ENCODE measurements at places on chromosomes 2 and 18.

GRCh38 chr2:8004250-8004681, 677.6 kb upstream of the ID2 start:
- DNase-seq, result no peak

GRCh38 chr2:188788621-188789020, 185.6 kb upstream of the COL3A1 start:
- DNase-seq, result no peak

DNA sequence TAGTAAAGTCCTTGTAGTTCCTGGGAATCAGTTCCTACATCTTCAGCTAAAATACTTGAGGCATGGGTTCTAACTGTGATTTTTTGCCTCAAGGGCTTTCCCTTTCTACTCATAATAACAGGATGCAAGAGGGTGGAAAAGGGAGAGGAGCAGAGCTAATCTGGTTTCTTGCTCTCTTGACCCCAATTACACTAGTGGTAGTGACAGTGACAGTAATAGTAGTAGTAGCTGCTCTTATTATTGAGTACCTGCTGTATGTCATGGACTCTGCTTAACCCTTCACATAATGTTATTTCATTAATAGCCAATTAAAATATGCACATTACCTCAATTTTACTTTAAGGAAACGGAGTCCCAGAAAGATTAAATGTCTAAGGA, 214.8 kb upstream of the HNRNPA3 start:
- no peak for DNase-seq

DNA sequence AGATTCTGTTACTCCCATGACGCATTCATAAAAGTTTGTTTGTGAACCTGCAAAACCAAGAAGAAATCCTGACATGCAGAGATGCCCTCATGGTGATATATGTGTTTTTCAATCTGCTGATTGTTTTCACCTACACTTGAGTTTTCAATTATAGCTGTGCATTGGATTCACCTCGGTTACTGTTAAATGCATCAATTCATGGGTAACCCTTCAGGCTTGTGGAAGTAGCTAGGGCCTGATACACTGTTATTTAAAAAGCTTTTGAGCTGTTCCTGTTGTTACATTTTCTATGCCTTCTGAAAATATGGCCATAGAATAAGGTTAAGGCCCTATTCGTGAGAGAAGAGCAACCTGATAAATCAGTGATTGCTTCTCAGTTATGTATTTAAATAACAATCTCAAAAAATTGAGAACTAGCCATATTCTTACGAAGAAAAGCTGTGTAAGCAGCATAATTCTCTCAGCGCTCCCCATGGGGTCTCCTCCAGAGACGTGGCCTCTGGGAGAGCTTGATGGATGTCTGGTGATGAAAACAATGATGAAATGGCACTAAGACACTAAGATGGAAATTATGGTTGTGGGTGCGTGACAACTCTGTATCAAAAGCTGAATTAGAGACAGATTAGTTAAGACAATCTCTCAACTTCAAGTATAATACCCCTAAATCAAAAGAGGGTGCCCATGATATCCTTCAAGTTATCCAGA, 60.5 kb downstream of the RIT2 start:
- DNase-seq, result no peak

DNA sequence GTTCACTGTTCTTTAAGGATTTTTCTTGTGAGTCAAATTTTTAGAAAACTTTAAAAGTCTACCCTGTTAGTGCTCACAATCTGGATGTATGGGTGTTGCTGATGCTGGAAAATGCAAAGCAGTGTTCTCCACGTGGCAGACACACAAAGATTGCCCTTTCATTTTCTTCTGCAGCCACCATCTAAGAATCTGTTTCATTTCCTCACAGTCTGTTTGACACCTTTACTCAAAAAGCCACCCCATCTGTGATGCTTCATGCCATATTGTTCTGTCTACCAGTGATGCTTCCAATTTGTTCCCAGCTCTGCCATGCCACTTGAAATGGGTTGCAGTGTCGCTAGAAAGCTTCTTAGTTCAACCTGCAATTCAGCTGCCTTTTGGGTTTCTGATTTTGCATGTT, 464.2 kb upstream of the UBE2E3 start:
- no peak for DNase-seq
